ENCODE measurements at places on chromosomes 7 and 10. TPM values are rescaled to one million over a fixed set of nuclear protein-coding genes. Genes with fewer than 3 reads are reported as not detected.
A peak's percentile ranks its signal among the peaks of the same experiment; 100 is the strongest.

Gene CTNNA3
- not detected for total RNA-seq

Gene LMBR1
- 36.2 TPM for total RNA-seq

Gene GPR141
- not detected for total RNA-seq

Gene TMEM130
- 5.6 TPM for total RNA-seq

Gene OR9A2
- total RNA-seq = not detected

Gene UCMA
- total RNA-seq = not detected

Gene VENTX
- total RNA-seq = not detected

Gene SRRM3
- total RNA-seq = not detected

- peak overlapping the region; percentile 31 for H3K27ac ChIP-seq
- no peaks in the 10 kb centered on the region for H3K27me3 ChIP-seq
- H3K36me3 ChIP-seq = peaks cover 48% of the 10 kb centered on the region
- no peak for DNase-seq
- peaks cover 48% of the 10 kb centered on the region for H3K4me1 ChIP-seq
Observed at GRCh38 chr10:13885238-13885990, 298.6 kb downstream of the PRPF18 start.

DNA sequence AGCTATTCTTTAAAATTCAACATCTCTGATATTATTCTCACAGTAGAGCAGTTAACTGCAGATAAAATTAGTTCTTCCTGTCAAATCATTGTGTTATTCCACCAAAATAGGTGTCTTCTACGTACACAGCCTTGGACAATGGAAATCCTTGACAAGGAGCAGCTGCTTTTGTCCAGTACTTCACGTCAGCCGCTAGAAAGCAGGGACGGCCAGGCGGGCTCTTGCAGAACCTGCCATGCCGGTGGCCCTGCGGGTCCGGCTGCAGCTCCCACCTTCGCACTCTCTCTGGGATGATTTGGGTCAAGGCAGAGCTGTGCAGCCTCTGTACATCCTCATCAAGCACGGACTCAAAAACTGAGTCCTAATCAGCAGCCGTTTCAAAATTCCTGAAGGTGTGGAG is 2.2 kb upstream of the FOXI2 start:
- no peak overlapping the region for H3K4me3 ChIP-seq
- no peak overlapping the region for H3K27ac ChIP-seq
- no peak for DNase-seq

- H3K4me3 ChIP-seq = no peak overlapping the region
- peaks cover 13% of the 10 kb centered on the region for H3K4me1 ChIP-seq
- H3K27ac ChIP-seq = peak overlapping the region; percentile 51
- peak; percentile 34 for DNase-seq
Observed at GRCh38 chr10:122258136-122259074, 12.7 kb upstream of the BTBD16 start.

GRCh38 chr7:155935726-155936125 is 123.5 kb upstream of the SHH start:
- H3K4me3 ChIP-seq = no peak overlapping the region
- H3K27ac ChIP-seq = no peak overlapping the region
- DNase-seq = no peak
- no peaks in the 10 kb centered on the region for H3K27me3 ChIP-seq

DNA sequence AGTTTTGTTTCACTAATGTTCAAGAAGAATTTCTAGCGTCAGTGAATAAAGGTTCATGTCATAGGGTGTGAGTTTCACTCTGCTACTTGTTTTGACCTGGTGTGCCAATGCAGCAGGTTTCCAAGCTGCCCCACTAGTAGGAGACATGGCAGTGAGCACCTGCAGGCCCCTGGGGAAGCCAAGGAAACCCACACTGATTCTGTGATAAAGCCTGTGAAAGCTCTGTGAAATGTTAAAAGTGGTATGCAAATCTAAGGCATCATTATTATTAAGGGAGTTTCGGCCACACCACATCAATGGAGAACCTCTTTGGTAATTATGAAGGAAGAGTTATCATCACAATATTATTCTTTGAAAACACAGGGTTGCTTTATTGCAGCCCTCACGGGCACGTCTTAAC is 46.4 kb downstream of the ABCB5 start:
- H3K4me3 ChIP-seq = no peak overlapping the region
- no peak for DNase-seq
- no peaks in the 10 kb centered on the region for H3K36me3 ChIP-seq
- H3K27ac ChIP-seq = no peak overlapping the region
- H3K27me3 ChIP-seq = no peaks in the 10 kb centered on the region
- no peaks in the 10 kb centered on the region for H3K4me1 ChIP-seq

GRCh38 chr7:66682350-66683093 is 53.8 kb downstream of the KCTD7 start:
- peak overlapping the region; percentile 98 for H3K27ac ChIP-seq
- peaks cover 1% of the 10 kb centered on the region for H3K27me3 ChIP-seq
- H3K36me3 ChIP-seq = peaks cover 23% of the 10 kb centered on the region
- peaks cover 37% of the 10 kb centered on the region for H3K4me1 ChIP-seq

DNA sequence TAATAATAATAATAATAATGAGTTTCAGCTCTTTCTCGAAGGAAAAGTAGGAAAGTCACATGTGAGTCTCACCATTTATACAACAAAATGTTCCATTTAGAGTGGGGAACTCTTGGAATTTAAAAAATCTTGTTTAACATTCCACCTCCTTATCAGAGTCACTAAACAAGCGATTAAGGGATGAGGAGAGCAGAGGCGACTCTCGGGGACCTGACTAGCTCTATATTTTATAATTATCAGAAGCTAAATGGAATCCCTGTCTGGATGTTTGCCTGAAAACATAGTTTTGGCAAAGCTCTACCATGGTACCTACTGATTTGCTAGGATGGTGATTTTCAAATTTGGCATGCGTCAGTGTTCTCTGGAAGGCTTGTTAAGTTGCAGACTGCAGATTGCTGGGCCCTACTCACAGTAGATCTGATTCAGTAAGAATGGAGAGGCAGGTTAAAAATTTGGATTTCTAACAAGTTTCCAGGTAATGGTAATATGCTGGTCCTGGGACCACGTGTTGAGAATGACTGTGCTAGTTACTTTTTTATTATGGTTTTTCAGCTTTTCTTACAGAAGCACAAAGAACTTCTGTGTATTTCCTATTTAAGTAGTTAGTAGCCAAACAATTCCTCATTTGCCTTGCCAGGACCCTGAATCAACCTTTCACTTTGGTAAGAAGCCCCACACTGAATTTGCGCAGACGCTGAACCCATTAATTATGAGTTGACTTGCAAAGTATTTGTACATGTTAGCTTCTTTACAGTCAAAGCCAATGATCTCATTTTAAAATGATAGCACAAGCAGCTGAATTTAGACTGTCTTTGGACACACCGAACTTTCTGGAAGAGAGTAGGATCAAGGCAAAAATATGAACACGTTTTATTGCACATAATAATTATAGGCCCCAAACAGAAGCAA is 39.5 kb downstream of the CPED1 start:
- peak overlapping the region; percentile 58 for H3K27ac ChIP-seq
- no peak overlapping the region for H3K4me3 ChIP-seq
- peaks cover 18% of the 10 kb centered on the region for H3K36me3 ChIP-seq

DNA sequence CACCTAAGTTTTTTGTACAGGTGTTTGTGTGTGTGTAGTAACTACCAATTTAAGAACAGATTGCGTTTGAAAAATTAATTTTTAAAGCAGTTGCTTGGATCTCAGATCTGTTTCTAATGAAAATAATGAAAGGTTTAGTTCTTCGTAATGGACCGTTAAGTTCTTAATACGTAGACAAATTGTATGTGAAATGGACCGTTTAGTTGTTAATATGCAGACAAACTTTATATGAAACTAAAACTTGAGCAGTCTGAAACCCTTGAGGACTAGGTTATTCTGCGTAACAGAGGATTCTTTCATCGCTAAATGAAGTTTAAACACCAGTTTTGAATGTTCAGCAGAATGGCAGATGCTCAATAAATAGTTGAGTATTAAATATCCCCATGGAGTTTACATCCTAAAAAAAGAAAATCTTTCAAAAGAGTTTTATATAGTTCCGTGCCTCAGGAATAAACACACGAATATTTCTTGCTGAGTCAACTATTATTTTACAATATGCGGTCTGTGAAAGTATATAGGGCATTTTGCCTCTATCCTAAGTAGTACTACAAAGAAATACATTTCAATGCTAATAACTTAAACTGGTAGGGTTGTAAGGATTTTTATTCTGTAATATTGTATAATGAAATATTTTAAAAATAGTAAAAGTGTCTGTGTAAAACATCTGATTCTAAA is 1.2 kb downstream of the DBF4 start:
- peaks cover 6% of the 10 kb centered on the region for H3K36me3 ChIP-seq
- DNase-seq = no peak
- no peaks in the 10 kb centered on the region for H3K27me3 ChIP-seq

DNA sequence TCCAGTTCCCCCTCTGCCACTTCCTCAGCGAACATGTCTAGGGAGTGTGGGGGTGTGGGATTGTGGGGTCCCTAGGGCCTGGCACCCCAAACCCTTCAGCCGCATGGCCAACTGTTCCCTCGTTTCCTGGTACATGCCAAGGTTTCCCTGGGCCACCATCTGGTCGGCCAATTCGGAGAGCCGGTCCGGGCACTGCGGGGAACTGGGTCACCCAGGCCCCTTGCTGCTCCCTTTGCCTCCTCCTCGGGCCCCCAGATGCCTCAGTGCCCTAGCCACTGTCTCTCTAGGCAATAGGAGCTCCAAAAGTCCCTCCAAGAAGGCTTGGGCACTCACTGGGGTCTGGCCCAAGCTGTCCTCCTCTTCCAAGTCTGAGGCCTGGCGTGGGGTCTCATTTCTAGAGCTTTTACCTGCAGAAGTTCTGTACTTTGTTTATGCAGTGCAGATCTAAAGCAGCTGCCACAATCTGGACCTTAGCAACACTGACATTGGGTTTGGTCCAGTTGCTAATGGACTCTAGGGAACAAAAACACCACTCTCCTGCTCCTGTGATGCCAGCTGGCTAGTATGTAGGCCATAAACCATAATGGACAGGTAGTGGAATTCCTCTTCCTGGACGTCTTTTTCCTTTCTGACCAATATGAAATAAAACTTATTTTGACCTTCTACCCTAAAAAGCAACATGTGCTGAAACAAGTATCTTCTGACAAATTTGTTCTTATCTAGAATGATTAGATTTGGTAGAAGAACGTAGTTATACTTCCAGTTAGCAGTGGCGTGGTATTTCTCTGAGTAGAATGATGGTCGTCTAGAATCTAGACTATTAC is 172.9 kb downstream of the LRRC4 start:
- H3K4me3 ChIP-seq = no peak overlapping the region
- no peak for DNase-seq
- H3K4me1 ChIP-seq = peaks cover 10% of the 10 kb centered on the region
- peaks cover 6% of the 10 kb centered on the region for H3K36me3 ChIP-seq
- H3K27ac ChIP-seq = no peak overlapping the region
- H3K27me3 ChIP-seq = 0 out of 2 replicates have a peak, but pooled peaks cover 1% of the 10 kb centered on the region

GRCh38 chr10:59847888-59848287 is 58.5 kb downstream of the CCDC6 start:
- no peak for DNase-seq
- peaks cover 7% of the 10 kb centered on the region for H3K4me1 ChIP-seq
- peaks cover 7% of the 10 kb centered on the region for H3K36me3 ChIP-seq
- no peak overlapping the region for H3K27ac ChIP-seq
- no peak overlapping the region for H3K4me3 ChIP-seq

- H3K36me3 ChIP-seq = peaks cover 25% of the 10 kb centered on the region
- DNase-seq = no peak
- no peaks in the 10 kb centered on the region for H3K4me1 ChIP-seq
Observed at GRCh38 chr10:20658158-20658557, 239.0 kb downstream of the NEBL start.

GRCh38 chr10:10490581-10490980 is 527.1 kb upstream of the CELF2 start:
- H3K27me3 ChIP-seq = no peaks in the 10 kb centered on the region
- H3K4me1 ChIP-seq = no peaks in the 10 kb centered on the region
- no peak overlapping the region for H3K4me3 ChIP-seq
- DNase-seq = no peak

DNA sequence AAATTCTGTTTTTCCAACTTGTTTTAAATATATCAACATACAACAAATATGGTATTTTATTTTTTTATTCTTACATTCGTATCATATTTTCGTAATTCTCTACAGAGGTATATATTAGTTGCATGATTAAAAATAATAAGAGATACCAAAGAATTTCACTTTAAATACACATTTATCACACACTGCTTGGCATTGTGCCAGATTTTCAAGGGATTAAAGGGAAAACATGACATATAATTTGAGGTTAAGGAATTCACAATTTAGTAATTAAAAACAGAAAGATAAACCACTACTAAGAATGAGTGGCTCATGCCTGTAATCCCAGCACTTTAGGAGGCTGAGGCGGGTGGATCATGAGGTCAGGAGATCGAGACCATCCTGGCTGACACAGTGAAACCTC is 484.7 kb upstream of the SORCS1 start:
- H3K27ac ChIP-seq = no peak overlapping the region
- no peaks in the 10 kb centered on the region for H3K36me3 ChIP-seq
- no peaks in the 10 kb centered on the region for H3K4me1 ChIP-seq
- H3K4me3 ChIP-seq = no peak overlapping the region

GRCh38 chr10:49431426-49431825 is 35.5 kb upstream of the DRGX start:
- DNase-seq = no peak
- no peaks in the 10 kb centered on the region for H3K4me1 ChIP-seq
- H3K27ac ChIP-seq = no peak overlapping the region
- H3K4me3 ChIP-seq = no peak overlapping the region

DNA sequence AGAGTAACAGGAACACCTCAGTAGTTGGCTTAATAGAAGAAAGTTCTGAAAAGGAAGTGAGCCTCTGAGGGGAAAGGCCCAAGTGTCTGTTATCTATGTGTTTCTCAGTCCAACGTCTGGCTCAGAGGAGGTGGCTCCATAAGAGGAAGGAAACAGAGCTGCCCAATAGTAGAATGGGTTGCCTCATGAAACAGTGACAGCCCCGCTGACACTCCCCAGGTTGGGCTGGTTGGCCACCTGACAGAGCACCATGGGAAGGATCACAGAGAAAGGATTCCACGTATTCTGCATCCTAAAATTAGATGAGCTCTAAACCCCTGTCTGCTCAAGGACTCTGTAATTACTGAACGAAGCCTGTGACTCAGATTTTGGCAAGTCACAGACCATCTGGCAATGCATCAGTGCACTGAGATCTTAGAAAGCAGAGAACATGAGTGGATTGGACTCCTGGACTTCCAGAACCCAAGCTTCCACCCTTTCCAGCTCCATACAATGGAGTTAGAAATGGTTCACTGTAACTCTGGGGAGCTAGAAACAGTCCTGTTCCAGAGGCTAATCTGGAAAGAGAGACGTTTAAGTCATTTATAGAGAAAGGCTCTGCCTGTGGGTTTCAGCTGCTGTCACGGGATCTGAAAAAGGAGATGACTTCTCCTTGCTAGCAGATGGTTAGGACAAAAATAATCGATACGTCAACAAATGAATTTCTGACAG is 2.9 kb downstream of the PKD2L1 start:
- DNase-seq = peak; percentile 15
- H3K36me3 ChIP-seq = no peaks in the 10 kb centered on the region
- H3K4me1 ChIP-seq = no peaks in the 10 kb centered on the region
- no peak overlapping the region for H3K4me3 ChIP-seq
- H3K27ac ChIP-seq = no peak overlapping the region
- peaks cover 47% of the 10 kb centered on the region for H3K27me3 ChIP-seq

GRCh38 chr10:103967448-103968071 is 620 bp downstream of the SLK start:
- peaks cover 41% of the 10 kb centered on the region for H3K4me1 ChIP-seq
- H3K4me3 ChIP-seq = peak overlapping the region; percentile 100
- H3K27me3 ChIP-seq = peaks cover 3% of the 10 kb centered on the region
- peak overlapping the region; percentile 94 for H3K27ac ChIP-seq
- no peaks in the 10 kb centered on the region for H3K36me3 ChIP-seq
- no peak for DNase-seq

Measured in HFFc6 (cell line).